ENCODE measurements at places on chromosomes 6 and 20.

DNA sequence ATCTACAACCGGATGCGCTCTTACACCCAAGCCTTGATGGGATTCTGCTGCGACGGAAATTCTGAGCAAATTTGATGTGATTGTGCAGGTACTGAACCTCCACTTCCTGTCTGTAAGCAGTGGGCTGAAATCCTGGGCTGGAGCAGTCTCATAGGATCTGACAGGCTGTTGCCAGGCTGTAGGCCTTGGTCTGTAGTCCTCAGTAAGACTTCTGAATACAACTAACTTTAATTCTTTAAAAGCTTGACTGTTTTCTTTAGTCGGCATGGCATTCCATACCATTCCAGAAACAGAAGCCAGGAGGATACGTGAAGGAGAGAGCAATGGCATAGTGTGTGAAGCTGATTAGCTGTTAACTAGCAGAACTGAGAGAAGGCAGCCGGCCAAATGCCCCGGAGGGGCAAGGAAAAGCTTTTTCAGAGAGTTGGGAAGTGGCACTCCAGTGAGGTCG is 68.3 kb downstream of the ADTRP start:
- DNase-seq: no peak

- DNase-seq: no peak
Measured at GRCh38 chr6:1986454-1987243, 258.8 kb downstream of the GMDS start.

GRCh38 chr20:59671661-59672471 is 67.5 kb downstream of the PHACTR3 start:
- peak; percentile 78 for DNase-seq

GRCh38 chr6:11030904-11031303 is 13.2 kb downstream of the ELOVL2 start:
- DNase-seq: no peak

- DNase-seq: no peak
Measured at GRCh38 chr20:54470697-54471096, 4.7 kb upstream of the DOK5 start.

- DNase-seq: no peak
Measured at GRCh38 chr6:143586557-143586956, 75.0 kb upstream of the FUCA2 start.

DNA sequence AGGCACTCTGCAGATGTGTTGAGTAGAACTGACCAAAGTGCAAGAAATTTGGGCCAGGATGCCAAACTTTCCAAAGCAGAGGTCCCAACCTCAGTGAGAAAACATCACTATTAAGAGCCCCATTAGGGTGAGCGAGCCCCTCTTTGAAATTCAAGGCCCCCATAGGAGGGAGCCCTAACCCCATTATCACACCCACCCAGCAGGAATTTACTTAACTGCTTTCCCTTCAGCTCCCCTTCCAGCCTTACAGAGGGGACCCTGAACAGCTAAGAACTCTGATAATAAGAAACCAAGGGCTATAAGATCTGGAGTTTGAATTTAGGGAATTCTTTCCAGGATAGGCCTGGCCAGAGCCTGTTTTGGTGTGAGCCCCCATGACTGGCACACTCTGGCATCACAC is 130.6 kb downstream of the NFATC2 start:
- no peak for DNase-seq

GRCh38 chr6:106619223-106619622 is 10.1 kb downstream of the RTN4IP1 start:
- no peak for DNase-seq

Data from RWPE2 (cell line).